ENCODE measurements at places on chromosomes 4 and X.

- no peak for DNase-seq
These were observed 7.9 kb upstream of the NALF2 start for GRCh38 chrX:69496183-69496582.

GRCh38 chr4:82890528-82890900 lies 439 bp downstream of the SEC31A start:
- DNase-seq: no peak

DNA sequence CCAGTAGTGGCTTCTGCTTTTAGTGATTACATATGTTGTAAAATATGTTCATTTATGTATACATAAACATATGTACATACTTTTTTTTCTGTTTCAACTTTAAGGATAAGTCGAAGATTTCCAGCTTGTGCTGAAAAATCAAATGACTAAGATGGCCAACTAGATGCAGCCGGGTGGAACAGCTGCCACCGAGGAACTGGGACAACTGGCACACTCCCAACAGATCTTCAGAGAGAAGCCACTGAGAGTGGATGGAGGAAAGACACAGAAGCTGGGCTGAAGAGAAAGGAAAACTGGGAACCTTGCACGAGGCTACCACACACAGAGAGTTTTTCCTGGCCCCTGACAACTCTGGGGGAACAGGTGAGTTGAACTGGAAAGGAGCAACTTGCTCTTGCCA lies 207.5 kb downstream of the FAM47B start:
- DNase-seq: no peak

DNA sequence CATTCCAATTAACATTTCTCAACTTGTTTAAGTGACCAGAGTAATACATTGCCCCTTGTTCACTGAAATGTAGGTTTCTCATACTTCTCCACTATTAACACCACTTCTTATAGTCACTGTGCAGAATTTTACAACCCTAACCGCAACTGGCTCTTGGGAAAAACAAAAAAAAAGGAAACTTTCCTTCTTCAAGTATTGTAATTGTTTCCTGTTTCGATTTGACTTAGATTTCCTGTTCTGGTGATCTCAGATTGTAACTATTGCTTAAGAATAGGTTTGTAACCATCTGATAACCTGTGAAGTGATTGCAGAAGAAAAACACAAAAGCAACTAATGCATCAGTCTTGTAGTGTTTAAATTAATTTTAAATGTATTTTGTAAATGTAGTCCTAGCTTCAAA lies 594.7 kb upstream of the GALNT7 start:
- no peak for DNase-seq

DNA sequence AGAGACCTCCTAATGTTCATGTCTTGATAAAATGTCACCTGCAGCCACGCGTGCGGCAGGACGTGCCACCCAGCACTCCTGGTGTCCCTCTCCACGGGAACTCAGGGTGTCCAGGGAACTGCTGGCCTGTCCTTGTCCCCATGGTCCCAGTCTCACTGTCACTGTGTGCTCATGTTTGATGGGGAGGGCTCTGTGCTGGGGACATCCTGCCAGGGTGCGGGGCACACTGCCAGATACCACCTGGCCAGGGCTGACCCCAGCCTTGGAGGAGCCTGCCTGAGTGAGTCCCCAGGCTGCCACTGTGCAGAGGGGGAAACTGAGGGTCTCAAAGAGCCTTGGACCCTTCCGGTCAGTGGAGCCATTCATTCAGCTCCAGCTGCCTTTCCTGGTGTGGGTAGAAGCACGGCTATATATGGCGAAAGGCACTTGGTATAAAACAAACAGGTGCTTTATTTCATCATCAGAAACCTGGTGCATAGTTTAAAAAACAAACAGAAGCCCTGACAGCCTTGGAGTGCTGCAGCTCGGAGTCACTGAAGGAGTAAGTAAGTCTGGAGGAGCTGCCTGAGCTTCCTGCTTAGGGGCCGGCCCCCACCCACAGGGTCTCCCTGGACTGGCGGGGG lies 33.0 kb downstream of the NOP14 start:
- DNase-seq: no peak

DNA sequence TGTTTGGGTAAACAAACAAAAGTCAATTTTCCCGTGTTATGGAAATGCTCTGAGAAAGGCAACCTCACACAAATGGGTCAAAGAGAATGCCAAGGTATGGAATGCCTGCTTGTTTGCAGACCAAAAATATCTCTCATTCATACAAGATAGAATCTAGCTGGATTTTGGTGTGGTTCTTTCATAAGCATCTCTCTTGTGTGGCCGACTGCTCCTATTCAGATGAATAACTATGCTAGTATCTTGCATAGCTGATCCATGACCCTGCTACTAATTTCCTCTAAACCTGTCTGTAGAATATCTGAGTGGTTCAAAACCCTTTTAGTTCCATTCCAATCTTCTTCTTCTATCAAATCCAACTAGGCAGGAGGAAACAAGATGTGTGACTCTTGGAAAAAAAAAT lies 28.2 kb upstream of the SORBS2 start:
- no peak for DNase-seq

- DNase-seq: no peak
These were observed 56.7 kb downstream of the PPP3CA start for GRCh38 chr4:101290654-101291053.

DNA sequence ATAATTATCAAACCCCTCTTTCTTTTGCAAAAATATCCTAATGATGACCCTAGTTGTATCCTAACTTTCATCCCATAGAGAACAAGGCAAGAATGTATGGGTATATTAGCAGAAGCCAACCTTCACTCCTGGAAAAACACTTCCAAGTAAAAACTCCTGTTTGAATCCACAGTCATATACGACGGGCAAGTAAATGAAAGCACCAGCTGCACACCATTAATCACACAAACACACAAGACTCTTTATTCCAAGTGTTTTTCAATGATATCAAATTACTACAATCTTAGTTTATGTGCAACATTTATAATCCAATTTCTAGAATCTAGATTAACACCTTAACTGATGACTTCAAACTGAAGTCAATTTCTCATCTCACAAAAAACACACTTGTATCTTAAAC lies 22.9 kb downstream of the ACSL4 start:
- no peak for DNase-seq

- DNase-seq: no peak
These were observed 5.7 kb upstream of the TMEM192 start for GRCh38 chr4:165118256-165118909.

GRCh38 chr4:57071326-57071725 lies 38.9 kb downstream of the IGFBP7 start:
- DNase-seq: no peak

DNA sequence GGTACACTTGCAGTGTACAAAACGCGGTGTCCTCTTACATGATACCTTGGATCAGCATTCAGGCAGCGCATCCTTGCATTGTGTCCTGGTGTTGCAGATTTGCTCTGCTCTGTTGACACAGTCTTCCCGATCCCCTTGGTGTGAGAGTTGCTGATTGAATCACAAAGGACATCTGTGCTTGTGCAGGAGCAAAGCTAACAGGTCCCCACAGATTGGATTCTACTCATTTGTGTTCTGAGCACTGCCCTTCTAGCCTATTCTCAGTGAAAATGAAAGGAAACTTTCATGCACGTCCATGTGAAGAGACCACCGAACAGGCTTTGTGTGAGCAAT lies 171.4 kb downstream of the FRMPD4 start:
- DNase-seq: no peak

GRCh38 chrX:12896935-12897334 lies 9.5 kb upstream of the TLR8 start:
- no peak for DNase-seq

GRCh38 chrX:145727476-145727875 lies 90.2 kb upstream of the SLITRK2 start:
- no peak for DNase-seq

DNA sequence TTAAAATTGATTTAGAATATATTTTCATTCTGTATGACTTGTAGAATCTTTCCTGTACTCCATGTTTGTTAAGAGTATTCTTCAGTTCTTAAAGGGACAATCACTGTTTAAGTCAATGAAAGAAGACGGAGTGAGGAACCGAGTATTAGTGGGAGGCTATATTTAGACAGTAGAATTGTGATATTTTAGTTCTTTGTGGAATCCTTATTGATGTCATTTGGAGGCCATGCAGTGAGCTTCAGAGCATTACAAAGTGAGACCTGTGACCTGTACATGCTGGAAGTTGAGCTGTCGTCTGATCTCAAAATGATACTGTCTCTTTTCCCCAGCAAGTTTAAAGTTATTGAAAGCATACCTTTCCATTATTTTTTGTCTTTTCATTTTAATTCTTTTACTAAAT lies 394.7 kb downstream of the GALNTL6 start:
- DNase-seq: no peak

GRCh38 chr4:169334335-169334734 lies 63.6 kb upstream of the SH3RF1 start:
- no peak for DNase-seq

Measured in activated CD8-positive, alpha-beta memory T cell treated with anti-CD3 and anti-CD28 coated beads for 4 hours (primary cell).